ENCODE measurements at places on chromosomes 2 and 18.

DNA sequence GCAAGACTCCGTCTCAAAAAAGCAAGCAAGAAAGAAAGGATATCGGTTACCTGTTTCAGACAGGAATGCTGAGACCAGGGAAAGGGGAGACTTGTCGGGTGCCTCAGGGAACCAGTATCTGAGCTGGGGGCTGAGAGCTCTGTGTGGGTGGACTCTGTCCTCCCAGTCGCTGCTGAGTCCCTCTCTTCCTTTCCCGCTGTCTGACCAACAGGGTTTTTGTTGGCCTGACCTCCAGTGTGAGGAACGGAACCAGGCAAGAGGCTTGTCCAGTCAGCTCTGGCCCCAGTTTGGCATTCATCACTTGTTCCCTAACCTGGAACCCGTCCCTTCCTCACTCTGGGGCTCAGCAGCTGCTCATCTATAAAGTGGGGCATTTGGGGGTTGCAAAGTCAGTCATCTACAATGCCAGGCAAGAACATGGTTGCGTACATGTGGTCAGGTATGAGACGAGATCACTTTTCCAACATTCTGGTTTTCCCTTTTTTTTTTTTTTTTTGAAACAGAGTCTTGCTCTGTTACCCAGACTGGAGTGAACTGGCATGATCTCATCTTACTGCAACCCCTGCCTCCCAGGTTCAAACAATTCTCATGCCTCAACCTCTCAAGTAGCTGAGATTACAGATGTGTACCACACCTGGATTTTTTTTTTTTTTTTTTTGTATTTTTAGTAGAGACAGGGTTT, 116.4 kb downstream of the PLB1 start:
- no peak for DNase-seq
- peaks cover 22% of the 10 kb centered on the region for H3K4me1 ChIP-seq
- no peaks in the 10 kb centered on the region for H3K27me3 ChIP-seq
- H3K27ac ChIP-seq = no peak overlapping the region

DNA sequence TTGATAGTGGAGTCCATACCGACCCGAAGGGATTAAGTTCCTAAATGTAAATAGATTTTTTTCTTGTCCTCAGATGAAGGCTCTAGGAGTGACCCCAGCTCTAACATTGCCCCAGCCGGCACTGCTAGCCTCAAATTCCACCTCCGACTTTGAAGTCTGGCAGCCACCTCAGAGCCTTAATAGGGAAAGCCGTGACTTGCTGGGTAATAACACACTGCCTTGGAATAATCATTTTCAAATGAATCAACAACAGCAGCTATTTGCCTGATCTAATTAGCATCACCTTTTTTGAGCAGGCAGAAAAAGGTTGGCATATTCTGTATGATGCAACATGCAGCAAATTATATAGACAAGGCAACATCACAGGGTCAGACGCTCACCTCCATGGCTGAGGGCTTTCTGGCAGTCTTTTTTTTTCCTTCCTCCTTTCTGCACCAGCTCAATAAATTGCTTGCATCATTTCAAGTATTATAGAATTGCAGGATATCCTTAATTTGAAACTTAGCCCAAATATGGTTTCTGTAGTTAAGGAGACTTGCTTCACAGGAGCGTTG, 276.5 kb upstream of the ATP5MC3 start:
- H3K36me3 ChIP-seq = no peaks in the 10 kb centered on the region
- no peak for DNase-seq
- H3K27ac ChIP-seq = no peak overlapping the region
- no peaks in the 10 kb centered on the region for H3K4me1 ChIP-seq
- no peak overlapping the region for H3K4me3 ChIP-seq

DNA sequence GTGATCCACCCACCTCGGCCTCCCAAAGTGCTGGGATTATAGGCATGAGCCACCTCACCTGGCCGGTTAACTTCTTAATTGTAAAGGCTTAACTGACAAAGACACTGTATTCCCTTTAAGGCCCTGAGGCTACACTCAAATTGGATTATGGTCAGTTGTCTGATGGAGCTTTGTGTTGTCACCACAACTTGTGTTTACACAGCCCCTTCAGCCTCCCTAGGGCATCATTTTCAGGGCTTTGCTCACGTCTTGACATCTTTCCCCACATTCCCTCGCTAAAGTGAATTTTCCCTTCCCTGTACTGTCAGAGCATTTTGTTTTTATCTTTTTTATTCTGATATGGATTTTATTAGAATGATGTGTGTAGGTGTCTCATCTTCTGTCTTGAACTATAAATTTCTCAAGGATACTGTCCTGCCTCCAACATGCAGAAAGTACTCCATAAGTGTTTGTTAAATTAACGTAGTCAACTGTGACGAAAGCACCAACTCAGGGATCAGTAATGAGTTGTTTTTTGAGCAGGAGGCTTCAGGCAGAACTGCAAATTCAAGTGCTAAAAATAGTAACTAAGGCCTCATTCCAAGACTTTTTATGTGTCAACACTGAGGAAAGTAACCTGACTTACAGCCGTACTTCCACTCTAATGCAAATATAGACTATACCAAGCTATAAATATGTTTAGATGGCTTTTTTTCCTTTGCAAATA, 77.1 kb upstream of the NARS1 start:
- no peaks in the 10 kb centered on the region for H3K27me3 ChIP-seq
- H3K27ac ChIP-seq = no peak overlapping the region
- H3K36me3 ChIP-seq = peaks cover 9% of the 10 kb centered on the region

GRCh38 chr18:14958701-14959100, 210.7 kb downstream of the ANKRD30B start:
- H3K4me3 ChIP-seq = no peak overlapping the region
- no peak for DNase-seq
- H3K27ac ChIP-seq = no peak overlapping the region
- no peaks in the 10 kb centered on the region for H3K27me3 ChIP-seq
- no peaks in the 10 kb centered on the region for H3K36me3 ChIP-seq

- no peak overlapping the region for H3K27ac ChIP-seq
- no peak overlapping the region for H3K4me3 ChIP-seq
- H3K27me3 ChIP-seq = no peaks in the 10 kb centered on the region
- DNase-seq = no peak
Observed at GRCh38 chr18:58110398-58110797, 66.4 kb downstream of the NEDD4L start.

DNA sequence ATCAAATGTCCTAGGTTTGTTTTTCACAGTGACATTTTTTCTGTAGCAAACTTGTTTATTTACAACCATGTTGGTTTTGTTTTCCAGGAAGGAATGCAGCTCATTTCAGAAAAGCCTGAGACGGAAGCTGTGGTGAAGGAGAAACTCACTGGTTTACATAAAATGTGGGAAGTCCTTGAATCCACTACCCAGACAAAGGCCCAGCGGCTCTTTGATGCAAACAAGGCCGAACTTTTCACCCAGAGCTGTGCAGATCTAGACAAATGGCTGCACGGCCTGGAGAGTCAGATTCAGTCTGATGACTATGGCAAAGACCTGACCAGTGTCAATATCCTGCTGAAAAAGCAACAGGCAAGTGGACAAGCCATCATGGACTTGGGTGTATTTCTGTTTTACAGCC, 79.2 kb upstream of the EML6 start:
- H3K27me3 ChIP-seq = no peaks in the 10 kb centered on the region
- peaks cover 83% of the 10 kb centered on the region for H3K36me3 ChIP-seq
- peak overlapping the region; percentile 40 for H3K27ac ChIP-seq
- no peak overlapping the region for H3K4me3 ChIP-seq
- peak; percentile 68 for DNase-seq
- peaks cover 17% of the 10 kb centered on the region for H3K4me1 ChIP-seq

DNA sequence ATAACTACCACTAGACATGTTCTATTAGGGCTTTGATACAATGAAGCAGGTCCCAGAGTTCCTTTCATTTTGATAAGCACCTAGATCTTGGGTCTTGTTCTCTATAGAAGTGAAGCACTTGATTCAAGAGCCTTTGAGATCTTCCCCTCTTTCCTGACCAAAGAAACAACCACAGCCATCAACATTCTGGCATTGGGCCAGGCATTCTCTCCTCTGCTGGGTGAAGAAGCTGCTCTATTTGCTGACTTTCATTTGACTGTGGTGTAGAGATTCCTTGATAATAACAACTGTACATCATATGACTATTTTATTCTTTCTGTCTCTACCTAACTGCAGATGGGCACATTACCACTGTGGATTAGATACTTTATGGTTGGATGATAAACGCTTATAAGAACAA, 96.6 kb upstream of the LYPD1 start:
- DNase-seq = no peak
- H3K4me3 ChIP-seq = no peak overlapping the region
- no peaks in the 10 kb centered on the region for H3K4me1 ChIP-seq
- H3K27me3 ChIP-seq = no peaks in the 10 kb centered on the region
- H3K27ac ChIP-seq = no peak overlapping the region

DNA sequence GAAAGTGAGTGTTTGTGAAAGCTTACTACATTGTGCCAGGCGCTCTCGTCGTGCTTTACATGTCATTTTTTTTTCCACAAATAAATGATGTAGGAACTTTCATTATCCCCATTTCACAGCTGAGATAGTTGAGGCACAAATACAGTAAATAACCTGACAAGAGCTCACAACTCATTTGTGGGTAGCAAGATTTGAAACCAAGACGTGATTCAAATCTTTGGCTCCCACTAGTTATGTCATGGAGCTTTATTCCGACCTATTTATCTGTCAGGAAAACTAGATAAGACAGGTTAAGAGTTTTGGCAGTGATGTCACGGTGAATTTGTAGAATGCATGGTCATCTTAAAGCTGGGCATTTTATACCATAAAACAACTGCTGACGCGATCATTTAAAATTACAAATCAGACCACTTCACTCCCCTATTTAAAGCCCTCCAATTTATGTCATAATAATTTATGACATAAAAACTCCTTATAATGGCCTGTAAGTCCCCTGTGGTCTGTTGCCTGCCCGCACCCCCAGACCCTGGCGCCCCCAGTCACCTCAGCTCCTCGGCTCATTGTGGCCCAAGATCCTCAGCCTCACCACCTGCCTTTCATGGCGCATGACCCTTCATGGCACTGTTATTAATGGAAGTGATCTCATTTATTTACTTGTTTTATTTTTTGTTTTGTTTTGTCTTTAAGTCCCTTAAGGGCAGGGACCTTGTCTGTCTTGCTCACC, 678 bp upstream of the ZNF24 start:
- H3K27me3 ChIP-seq = no peaks in the 10 kb centered on the region
- H3K36me3 ChIP-seq = peaks cover 35% of the 10 kb centered on the region
- H3K4me3 ChIP-seq = peak overlapping the region; percentile 92
- peaks cover 16% of the 10 kb centered on the region for H3K4me1 ChIP-seq

Measured in SJSA1 (cell line).